ENCODE measurements at places on chromosomes 1 and 21. TPM values are rescaled to one million over a fixed set of nuclear protein-coding genes. Genes with fewer than 3 reads are reported as not detected.

TRAF3IP3 gene
- total RNA-seq, result not detected

KISS1 gene
- 1.7 TPM for total RNA-seq

OLIG2 gene
- total RNA-seq, result not detected

THEMIS2 gene
- total RNA-seq, result 5.2 TPM

PLA2G2C gene
- not detected for total RNA-seq

TAS1R1 gene
- not detected for total RNA-seq

VAMP4 gene
- total RNA-seq, result 21.4 TPM

NOS1AP gene
- 0.29 TPM for total RNA-seq

ABCA4 gene
- total RNA-seq, result not detected

AMPD1 gene
- not detected for total RNA-seq

OR2T34 gene
- total RNA-seq, result not detected

GLUL gene
- total RNA-seq, result 496 TPM

SMCP gene
- total RNA-seq, result not detected

BRINP2 gene
- not detected for total RNA-seq

CFH gene
- 128 TPM for total RNA-seq

CYP2J2 gene
- total RNA-seq, result 0.29 TPM

VPS13D gene
- 40.4 TPM for total RNA-seq

SFN gene
- 1.6 TPM for total RNA-seq

LGR6 gene
- total RNA-seq, result not detected

SIPA1L2 gene
- total RNA-seq, result 1.3 TPM

ANGPTL7 gene
- 1.7 TPM for total RNA-seq

KCND3 gene
- under 0.01 TPM for total RNA-seq

KPRP gene
- total RNA-seq, result not detected

TRIM67 gene
- total RNA-seq, result not detected

SUCO gene
- 26.6 TPM for total RNA-seq

PLCH2 gene
- under 0.01 TPM for total RNA-seq

PIGK gene
- total RNA-seq, result 67.8 TPM

NBPF6 gene
- total RNA-seq, result not detected

RGL1 gene
- total RNA-seq, result 25.3 TPM

WRAP73 gene
- total RNA-seq, result 15.2 TPM

ACKR1 gene
- total RNA-seq, result not detected

OR2T11 gene
- total RNA-seq, result not detected

BPNT1 gene
- total RNA-seq, result 33.9 TPM

ERRFI1 gene
- 11.5 TPM for total RNA-seq

LCE1F gene
- not detected for total RNA-seq

CDC20 gene
- total RNA-seq, result 86.5 TPM

P3H1 gene
- 141 TPM for total RNA-seq

FYB2 gene
- not detected for total RNA-seq

EDN2 gene
- 0.33 TPM for total RNA-seq

RGS16 gene
- total RNA-seq, result 0.66 TPM

MAP3K21 gene
- 0.73 TPM for total RNA-seq

LCE1E gene
- not detected for total RNA-seq

SPRR1B gene
- not detected for total RNA-seq

KCNN3 gene
- total RNA-seq, result under 0.01 TPM

IFI16 gene
- 99.4 TPM for total RNA-seq

TMEM200B gene
- 22.8 TPM for total RNA-seq
